ENCODE measurements at places on chromosomes 2 and 18.

GRCh38 chr2:27977731-27978312, 87.3 kb downstream of the BABAM2 start:
- no peak for DNase-seq

- no peak for DNase-seq
Observed at GRCh38 chr2:118853129-118853640, 5.7 kb upstream of the EN1 start.

GRCh38 chr2:14828223-14828622, 195.7 kb downstream of the LRATD1 start:
- DNase-seq = no peak

DNA sequence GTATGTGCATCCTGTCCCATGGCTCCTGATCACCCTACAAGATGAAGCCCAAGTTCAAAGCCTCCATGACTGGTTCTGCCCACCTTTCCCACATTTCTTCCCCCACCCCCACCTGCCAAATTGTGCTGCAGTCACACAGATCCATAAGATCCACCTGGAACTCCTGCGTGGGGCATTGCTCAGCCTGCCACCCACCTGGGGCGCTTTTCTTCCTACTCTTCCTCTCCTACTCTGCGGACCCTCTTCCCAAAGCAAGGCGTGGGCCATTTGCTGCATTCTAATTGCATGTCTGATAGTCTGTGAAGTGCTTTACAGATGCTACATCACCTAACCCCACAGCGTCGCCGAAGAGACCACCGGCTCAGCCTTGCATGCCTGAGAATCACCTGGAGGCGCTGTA, 402.4 kb upstream of the ID2 start:
- peak; percentile 66 for DNase-seq

DNA sequence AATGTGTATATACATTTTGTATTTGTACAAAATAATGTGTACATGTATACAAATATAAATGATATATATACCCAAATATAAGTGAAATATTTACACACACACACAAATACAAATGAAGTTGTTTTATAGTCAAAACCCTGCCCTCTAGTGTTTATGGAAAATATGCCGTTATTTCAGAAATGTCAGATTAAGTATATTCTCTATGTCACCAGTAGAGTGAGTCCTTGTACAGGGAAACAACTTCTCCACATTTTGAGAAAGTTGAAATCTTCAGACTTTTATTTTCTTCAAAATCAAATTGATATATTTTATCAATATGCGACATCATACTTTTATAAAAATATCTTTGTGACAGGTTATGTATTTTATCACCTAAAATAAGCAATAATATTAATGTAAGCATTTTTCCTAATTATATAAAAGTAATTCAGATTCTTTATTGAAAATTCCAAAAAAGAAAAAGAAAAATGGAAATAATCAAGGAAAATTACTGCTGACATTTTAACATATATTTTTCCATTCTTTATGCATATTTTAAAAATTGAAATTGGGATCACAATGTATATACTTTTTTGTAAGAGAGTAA, 22.4 kb downstream of the ARL6IP6 start:
- no peak for DNase-seq

DNA sequence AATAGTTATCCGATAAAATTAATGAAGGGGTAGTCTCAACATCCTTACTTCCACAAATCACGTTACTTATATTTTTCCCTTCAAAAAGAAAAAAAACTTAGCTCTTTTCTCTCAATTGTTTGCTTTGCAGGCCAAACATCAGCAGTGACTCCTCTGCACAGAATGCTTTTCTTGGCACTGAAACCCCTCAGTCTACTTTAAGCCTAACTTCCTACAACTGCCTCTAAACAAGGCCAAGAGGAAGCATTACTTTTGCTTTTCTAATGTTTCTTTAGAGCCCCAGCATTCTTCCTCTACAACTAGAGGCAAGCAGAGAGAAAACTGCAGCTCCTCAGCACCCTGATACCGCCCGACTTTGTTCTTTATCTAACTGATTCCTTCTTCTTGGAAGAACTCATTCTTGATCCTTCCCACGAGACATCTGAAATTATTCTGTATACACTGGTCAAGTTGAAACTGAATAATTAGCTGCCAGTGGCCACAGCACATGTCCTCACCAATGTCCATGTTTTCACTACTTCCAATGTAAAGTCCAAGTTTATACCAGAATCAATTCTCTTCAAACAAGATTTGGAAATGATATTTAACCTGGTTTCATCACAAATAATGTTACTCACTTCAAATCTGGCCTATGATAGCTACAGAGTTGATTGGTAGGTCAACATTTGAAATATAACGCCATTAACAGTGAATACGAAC, 55.3 kb downstream of the DTNB start:
- DNase-seq = no peak

DNA sequence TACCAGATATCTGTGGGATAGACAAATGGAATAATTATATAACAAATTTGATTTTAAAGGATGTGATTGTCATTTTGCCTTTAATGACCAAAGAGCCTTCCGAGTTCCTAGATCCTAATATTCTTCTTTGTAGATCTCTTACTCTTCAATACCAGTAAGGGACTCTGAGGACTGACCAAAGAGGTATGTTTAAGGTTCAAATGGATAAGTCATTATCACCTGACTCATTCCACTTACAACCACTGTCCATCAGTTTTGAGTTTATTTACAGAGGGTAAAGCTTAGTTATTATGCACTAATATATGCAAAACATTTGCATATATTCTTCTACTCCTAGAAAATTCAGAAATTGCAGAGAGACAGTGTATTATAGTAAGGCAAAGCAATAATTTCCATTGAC, 62.7 kb downstream of the CCDC148 start:
- DNase-seq = no peak

DNA sequence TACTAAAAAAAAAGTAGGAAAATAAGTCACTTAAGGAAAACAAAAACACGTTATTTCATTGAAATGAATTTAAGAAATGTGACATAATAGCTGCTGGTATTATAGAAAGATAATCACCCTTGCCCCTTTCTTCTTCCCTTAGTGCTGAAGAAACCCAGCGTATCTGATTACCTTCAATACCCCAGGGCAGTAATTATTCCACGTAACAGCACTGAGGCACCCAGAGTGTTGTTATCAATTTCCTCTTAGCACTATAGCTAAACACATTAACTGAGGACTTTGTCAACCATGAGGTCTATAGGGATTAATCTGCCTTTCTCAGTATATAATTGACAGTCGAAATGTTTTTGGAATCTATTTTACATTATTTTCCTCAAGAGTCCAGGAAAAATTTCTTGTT, 180.0 kb upstream of the NXPH2 start:
- DNase-seq = no peak

- DNase-seq = no peak
Observed at GRCh38 chr2:172021074-172021931, 21.6 kb downstream of the METAP1D start.

- DNase-seq = no peak
Observed at GRCh38 chr18:13500869-13501542, 225.4 kb downstream of the FAM210A start.

DNA sequence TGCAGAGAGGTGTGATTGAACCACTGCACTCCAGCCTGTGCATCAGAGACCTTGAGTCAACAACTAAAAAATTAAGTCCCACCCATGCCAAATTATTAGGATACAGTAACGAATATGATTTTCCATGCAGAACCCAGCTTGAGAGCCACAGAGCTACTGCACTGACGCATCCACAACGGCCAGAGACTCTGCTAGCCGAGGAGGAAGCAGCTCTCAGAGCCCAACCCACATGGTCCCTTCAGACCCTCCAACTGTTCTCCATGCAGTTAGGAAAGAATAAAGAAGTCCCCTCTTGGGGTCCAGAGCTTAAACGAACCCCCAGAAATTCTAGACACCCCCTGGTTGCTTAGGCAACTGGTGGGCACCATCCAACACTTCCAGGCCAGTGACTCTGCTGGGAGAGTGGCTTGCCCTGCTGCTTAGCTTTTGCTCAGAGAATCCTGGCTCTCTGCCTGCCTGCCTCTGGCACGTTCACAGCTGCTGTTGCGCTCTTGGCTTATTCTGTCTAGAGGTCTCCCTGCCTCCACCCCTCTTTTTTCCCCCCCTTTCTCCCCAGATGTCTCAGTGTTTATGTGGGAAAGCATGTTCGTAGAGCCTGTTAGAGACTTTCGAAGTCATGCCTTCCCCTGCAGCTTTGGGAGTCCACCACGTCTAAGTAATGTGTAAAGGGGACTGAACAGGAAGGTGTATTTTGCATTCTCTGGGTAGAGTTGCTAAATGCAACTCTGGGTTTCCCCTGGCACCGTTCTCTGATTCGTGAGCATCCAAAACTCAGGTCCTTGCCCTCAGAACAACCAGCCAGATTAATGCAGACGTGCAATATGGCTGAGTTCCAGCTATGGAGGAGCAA, 26.0 kb upstream of the SP3 start:
- DNase-seq = no peak

- no peak for DNase-seq
Observed at GRCh38 chr2:188610050-188610444, 318.4 kb downstream of the GULP1 start.

GRCh38 chr18:47108998-47109405, 41.3 kb downstream of the HDHD2 start:
- DNase-seq = no peak

DNA sequence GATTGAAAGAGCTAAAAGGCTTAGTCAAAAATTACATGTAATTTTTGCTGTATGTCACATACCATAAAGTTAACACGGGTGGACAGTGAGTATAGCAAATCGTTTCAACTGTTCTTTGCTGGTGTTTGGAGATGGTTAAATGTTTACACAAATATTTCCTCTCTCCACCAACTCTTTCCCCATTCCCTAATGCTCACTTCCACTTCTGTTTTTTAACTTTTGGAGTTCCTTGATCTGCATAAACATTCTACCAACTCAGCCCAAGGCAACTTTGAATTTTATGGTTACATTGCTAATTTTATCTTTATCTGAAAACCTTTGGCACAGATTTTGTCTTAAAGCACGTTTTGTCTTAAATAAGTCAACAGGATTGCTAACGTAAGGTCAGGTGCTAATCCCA, 1.9 kb upstream of the SPOPL start:
- DNase-seq = no peak

DNA sequence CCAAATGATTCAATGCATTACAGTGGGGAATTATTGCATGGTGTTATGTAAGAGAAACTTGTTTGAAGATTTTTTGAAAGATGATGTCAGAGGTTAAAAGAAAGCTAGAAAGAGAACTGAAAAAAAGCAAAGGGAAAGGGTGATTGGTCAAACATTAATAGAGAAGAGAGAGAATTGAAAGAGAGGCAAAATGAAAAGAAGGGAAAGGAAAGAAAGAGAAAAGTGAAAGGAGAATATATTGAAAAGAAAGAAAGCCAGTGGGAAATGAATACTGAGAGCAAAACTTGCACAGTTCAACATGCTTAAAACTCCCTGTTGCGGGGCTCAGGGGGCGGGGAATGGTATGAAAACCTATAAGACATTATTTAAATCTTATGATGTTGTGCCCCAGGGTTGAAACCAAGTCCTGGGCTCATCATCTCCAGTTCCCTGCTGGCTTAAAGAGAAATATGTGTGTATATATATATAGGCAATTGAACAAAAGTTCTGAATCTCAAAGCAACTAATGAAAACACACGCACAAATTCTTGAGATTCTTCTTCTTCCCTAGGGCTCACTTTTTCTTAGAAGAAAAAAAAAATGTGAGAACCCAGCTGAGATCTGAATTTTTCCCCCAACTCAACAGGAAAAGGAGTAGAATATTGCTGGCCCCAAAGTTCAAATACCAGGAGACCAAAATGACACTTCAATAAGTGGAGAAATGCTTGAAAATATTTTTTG, 2045.9 kb upstream of the CELF4 start:
- no peak for DNase-seq

GRCh38 chr2:130824492-130825061, 12.1 kb upstream of the ARHGEF4 start:
- DNase-seq = no peak

- DNase-seq = no peak
Observed at GRCh38 chr2:215949991-215950404, 63.4 kb downstream of the MREG start.

DNA sequence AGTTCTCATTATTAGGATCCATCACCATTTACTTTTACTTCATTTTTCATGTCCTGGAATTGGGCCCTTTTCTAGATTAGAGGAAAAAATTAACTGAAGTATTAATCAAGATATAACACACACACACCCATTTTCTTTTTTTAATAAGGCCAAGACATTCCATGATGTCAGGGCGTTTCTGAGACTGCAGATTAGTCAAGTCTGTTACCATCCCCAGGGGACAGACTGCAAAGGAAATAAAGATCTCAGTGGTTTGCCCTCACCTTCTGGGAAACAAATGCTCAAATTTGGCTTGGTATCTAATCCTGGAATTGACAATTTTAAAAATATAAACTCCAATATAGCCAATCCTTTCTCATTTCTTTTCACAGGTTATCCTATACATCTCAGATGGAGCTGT, 27.4 kb downstream of the RMP24 start:
- DNase-seq = no peak

GRCh38 chr2:71609958-71610357, 156.6 kb downstream of the DYSF start:
- no peak for DNase-seq

DNA sequence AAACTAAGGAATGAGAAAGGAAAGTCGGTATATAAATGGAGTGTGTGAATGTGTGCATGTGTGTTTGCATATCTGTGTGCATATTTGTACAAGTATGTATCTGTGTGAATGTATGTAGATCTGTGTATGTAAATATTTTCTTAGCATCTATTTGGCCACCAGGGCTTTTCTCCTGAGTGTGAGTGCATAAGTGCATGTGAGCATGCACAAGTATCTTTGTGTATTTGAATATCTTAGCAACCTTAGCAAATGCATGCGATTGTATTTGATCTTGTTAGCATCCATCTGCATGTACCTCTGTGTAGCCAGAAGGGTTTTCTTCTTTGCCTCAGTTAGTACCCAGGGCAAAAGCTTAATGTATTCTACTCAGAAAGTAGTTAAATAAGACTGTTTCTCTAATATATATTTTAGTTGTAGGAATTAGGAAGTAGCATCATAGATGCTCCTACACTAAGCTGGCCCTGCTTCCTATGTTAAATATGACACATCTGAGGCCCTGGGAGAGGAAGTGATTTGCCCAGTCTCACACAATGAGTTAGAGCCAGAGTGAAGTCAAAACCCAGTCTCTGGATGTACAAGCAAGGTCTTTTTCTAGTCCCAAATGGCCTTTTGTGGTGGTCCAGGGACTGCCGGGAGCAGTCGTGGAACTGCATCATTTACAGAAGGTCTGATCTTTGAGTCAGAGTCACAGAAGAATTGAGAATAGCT, 9.2 kb downstream of the FKBP1B start:
- DNase-seq = no peak

GRCh38 chr2:231761735-231762134, 19.3 kb downstream of the PDE6D start:
- DNase-seq = no peak

- no peak for DNase-seq
Observed at GRCh38 chr18:71036783-71037182, 747.9 kb downstream of the SOCS6 start.

GRCh38 chr2:207115715-207116364, 49.9 kb downstream of the KLF7 start:
- no peak for DNase-seq
